Urinary bladder (tissue), 4 donors: ENCODE measurements at places on chromosomes 6 and 20. TPM values are rescaled to one million over a fixed set of nuclear protein-coding genes. Genes with fewer than 3 reads are reported as not detected.

DNA sequence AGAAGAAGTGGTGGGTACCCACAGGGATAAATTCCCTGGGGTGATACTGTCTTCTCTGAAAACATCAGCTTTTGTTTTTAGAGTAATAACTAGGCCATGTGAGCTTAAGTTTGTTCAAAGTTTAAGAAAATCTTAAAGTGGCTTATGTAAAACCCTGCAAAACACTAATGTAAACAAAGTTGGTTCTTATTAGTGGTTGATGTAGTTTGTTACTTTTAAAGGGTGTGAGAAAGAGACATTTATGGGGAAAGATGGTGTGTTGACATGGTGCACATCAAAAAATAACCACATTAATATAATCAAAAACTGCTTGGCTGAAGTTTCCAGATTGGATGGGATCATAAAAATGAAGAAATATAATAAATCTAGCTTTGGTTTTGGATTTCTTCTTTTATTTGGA lies 119.9 kb downstream of the LAMP5 start:
- no peak for DNase-seq

GRCh38 chr6:111875741-111876140 lies 2.5 kb upstream of the FYN start:
- no peak for DNase-seq

The PROKR2 gene
- polyA plus RNA-seq = not detected

DNA sequence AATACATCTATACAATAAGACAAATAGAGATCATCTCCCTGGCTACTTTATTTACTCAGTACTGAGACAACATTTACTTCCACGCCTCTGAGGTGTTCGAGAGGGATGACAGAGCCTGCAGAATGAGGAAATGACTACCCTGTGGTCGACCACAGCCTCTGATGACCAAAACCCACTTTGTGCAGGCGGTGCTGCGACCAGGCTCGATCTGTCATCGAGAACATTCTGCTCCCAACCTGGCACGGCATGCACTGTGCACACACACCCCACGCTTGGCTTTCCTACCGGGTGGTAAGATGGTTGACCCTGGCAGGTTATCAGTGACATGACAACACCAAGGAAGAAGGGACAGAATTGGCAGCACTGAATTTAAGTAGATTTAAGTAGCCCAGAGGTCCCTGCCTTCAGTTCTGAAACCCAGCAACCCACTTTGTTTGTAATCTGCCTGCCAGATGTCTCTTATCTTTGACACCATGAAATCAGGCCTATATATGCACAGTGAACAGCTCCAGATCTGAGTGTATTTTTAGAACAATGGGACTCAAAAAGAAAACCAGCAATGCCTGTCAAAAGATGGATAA lies 42.6 kb downstream of the TTI1 start:
- peak; percentile 21 for DNase-seq

The NHLRC1 gene
- polyA plus RNA-seq = 2.4 TPM

GRCh38 chr20:3084986-3085360 lies 449 bp upstream of the AVP start:
- no peak for DNase-seq

The CCDC28A gene
- 23.3 TPM for polyA plus RNA-seq

GRCh38 chr20:50691573-50692551 lies 520 bp upstream of the RIPOR3 start:
- DNase-seq = no peak

- no peak for DNase-seq
Measured at GRCh38 chr20:4150070-4150441, 134.7 kb upstream of the RNF24 start.

DNA sequence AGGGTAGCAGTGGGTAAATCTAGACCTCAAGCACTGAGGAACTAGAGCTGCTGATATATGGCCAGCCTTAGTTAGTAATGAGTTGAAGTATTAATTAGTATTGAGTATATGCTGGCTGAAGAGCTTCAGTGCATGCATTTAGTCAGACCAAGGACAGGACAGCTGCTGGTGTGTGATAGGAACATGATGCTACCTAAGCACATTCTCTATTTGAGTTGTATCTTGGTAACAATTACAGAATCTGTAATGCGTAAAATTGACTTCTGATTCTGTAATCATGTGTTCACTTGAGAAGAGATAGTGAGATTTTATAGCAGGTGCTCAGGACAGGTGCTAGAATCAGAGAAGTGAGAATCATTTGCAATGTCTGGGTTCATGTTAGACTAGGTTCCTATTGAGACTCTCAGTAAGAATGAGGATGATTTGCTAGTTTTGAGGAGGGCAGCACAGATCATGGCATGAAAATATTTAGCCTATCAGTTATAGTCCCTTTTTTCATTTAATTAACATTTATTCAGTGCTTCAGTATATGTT lies 369.4 kb upstream of the HS3ST5 start:
- DNase-seq = no peak

The TXLNB gene
- polyA plus RNA-seq = 0.58 TPM

DNA sequence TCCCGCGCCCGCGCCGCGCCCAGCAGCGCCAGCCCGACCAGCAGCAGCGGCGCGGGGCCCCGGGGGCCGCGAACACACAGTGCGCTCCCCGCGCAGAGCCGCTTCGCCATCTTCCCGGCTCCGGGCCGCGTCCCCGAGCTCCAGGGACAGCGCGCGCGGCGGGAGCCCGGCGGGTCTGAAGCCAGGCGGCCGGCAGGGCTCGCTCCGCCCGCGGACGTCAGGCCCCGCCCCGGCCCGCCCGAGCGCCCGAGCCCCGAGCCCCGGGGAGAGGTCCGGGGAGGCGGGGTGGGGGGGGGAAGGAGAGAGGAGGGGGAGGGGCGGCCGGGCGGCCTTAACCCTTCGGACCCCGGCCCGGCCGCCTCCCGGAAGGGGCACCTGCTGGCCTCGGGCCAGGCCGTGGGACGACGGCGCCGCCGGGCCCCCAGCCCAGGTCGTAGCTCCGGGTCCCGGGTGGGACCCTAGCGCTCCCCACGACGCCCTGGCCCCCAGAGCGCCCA lies at the start of gene LAMA5:
Gene LAMA5 (minus strand): TSS at position 177 of the 497 bp plus-strand sequence. CDS start 67 bp downstream, at position 110.
- DNase-seq = no peak

The SRMS gene
- polyA plus RNA-seq = not detected

- DNase-seq = no peak
Measured at GRCh38 chr6:167214206-167214605, 56.4 kb upstream of the GPR31 start.

- no peak for DNase-seq
Measured at GRCh38 chr6:110414669-110415068, 706 bp downstream of the DDO start.

- no peak for DNase-seq
Measured at GRCh38 chr6:160071805-160072690, 49.6 kb upstream of the SLC22A1 start.

- no peak for DNase-seq
Measured at GRCh38 chr6:17493286-17493685, 99.9 kb downstream of the CAP2 start.

DNA sequence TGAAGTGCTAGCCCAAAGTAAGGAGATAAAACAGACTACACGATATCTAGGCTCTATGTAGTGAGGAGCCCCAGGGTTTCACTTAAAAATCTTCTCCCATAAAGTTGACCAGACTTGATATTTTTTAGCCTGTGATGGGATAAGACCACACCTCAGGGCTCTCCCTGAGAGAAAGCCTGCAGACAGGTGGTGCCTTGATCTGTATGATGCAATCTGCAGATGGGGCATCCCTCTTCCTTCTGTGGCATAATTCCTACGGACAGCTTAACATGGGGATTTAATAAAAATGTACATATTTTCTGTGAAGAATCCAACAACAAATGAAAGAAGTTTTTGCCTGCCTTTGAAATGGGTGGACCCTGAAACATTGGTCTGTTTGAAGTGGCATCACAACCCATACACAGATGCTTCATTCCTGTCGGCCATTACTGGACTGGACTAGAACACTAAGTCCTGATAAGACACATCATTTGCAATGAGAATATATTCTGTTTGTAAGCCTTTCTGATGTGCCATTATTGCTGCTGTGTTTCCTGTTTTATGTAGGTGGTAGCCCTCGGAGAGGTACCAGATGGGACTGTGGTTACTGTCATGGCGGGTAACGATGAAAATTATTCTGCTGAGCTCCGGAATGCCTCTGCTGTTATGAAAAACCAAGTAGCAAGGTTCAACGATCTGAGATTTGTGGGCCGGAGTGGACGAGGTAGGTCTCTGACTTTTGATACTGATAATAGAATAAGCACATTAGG lies 53.8 kb upstream of the SUPT3H start:
- no peak for DNase-seq

GRCh38 chr20:46962452-46963195 lies 68.0 kb downstream of the EYA2 start:
- DNase-seq = no peak

DNA sequence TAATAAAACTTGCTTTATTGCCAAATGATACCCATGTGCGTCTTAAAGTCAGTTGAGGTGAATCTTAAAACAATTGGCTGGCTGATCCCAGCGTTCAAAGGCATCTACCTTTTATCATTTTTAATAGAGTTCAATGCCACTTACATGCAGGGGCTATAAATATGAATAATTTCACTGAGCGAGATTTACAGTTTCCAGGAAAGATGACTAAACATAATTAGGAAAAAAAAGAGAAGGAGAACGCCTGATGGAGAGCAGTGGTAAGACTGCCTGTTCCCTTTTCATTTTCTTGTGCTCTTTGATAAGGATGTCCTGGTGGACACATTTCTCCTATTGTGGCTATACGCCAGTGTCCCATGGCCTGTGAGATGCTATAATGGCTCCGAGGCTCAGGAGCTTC lies 139.9 kb upstream of the SLC22A23 start:
- no peak for DNase-seq

DNA sequence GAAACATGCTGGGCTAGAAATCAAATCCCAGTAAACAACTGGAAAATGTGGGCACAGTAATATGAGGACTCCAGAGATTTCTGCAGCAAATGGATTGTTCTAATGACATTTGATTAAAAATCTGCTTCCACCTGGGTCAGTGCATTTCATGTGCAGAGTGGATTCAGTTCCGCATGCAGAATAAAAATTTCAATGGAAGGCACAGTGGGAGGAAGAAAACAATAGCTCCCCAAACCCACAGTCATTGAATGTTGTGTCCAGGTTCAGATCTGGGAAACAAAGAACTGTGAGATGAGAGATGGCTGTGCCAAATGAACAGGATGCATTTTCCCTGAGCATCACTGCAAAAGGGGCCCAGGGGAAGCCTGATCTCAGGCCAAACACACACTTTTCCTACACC lies 403.1 kb downstream of the BTBD9 start:
- no peak for DNase-seq

The SLA2 gene
- polyA plus RNA-seq = 0.38 TPM

The MOXD1 gene
- polyA plus RNA-seq = 22.4 TPM
